ENCODE measurements at places on chromosomes 3 and 15.

- DNase-seq: peak; percentile 69
Measured at GRCh38 chr3:46946856-46947545, 29.5 kb downstream of the CCDC12 start.

- DNase-seq: peak; percentile 15
Measured at GRCh38 chr3:107675233-107675900, 152.6 kb downstream of the BBX start.

GRCh38 chr3:55044486-55044885 lies 116.6 kb upstream of the LRTM1 start:
- DNase-seq: no peak

DNA sequence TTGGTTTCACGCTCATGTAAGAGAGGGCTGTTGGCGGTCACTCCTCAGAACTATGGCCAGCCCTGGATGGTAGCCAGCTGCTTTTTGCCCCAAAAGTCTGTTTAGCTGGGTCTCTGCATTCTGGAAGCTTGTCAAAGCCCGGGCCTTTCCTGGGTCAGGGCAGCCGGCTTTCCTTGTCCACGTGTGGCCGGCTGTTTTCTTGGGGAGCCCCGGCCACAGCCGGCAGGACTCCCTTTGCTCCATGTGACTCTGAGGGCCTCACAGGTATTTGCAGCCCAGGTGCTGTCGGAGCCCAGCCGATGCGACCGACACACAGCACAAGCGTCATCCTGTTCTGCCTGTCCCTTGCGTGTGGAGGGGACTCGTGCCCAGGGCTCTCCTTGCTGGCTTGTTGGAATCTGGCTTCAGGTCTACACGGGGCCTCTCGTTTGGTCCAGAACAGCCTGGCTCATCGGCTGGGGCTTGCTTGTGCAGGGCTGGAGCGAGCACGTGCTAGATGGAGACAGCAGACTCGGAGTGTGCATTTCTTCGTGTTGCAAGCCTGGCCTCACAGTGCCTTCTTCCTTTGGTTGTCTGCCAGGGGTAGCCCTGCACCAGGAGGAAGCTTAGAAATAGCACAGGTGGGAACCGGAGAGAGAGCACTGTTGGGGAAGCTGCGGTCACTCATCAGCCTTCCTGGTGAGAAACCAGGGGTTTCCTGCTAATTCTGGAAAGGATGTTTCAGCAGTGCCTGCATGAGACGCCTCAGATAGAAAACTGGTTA lies 51.5 kb downstream of the PGPEP1L start:
- no peak for DNase-seq

DNA sequence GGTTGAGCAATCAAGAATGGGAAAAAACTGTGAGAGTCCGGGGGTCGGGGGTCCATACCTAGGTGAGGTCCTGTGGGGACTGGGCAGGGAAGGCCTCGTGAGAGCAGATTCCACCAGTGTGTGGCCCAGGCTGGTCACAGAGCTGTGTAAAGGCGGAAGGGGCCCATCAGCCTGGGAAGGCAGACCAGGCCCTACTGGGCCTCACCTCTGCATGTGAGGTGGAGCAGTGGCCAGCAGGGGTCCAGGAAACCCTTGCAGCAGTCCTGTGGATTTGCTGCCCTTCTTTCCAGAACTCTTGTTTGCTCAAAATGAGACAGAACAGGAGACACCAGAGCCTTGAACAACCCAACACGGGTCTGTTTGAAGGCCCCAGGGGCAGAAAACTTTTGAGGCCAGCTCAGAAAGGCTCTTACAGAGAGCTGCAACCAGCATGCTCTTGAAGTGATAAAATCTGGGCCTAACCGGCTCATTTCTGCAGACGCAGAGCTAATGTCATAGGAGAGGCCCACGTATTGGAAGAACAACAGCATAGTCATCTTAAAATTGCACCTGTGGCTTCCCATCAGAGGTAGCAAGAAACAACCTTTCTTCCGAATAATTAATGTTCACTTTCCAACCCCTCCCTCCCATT lies 30.3 kb upstream of the HHATL start:
- DNase-seq: no peak

DNA sequence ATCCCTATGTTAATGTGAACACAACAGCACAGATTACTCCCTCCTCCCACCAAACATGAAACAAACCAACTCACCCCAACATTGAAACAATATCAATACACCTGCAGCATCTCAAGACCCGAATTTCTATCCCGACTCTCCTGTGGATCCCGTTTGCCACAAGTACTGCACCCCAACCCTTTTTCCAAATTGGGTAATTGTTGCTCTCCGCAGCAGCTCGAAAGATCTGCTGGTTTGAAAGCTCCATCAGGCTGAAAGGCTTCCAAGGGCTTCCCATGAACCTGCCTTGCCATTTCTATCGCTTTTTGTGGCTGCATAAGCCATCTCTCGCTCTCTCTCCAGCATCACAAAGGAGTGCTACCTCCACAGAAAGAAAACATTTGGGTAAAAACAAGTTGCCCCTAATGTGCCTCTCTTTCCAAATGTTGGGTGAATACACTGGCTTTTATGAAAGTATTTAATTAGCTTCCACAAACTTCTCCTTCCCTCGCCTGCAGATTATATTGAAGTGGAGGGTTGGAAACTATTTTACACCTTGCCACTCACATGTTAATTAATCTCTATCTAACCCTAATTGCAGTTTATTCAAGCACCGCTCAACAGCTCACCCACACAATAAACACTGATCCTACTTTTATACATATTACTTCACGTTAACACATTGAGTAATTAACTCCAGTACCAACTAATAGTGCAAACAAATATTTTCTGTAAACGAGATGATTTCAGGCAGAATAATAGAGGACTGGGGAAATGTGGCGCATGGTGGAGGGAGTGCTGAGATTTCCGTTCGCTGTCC lies 2.5 kb upstream of the FEZF2 start:
- DNase-seq: no peak

DNA sequence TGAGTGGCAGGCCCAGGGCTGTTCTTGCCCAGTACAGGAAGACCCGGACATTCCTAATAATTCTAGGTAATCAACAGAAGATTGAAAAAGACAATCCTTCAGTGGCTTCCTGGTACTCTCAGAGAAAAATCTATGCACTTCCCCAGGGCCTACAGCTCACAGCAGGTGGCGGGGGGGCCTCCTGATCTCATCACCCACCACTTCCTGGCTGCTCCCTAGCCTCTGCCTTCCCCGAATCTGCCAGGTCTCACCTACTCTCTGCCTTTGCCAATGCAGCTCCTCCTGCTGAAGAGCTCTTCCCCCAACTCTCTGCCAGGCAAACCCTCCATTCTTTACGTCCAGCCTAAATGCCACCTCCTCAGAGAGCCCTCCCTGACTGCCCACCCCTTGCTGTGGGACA lies 37.5 kb downstream of the EHD4 start:
- DNase-seq: peak; percentile 76

GRCh38 chr3:157294491-157294890 lies 134.5 kb upstream of the CCNL1 start:
- DNase-seq: no peak

- no peak for DNase-seq
Measured at GRCh38 chr3:141575879-141576743, 89.3 kb downstream of the RASA2 start.

GRCh38 chr3:112634786-112635541 lies 6.0 kb downstream of the CCDC80 start:
- no peak for DNase-seq

DNA sequence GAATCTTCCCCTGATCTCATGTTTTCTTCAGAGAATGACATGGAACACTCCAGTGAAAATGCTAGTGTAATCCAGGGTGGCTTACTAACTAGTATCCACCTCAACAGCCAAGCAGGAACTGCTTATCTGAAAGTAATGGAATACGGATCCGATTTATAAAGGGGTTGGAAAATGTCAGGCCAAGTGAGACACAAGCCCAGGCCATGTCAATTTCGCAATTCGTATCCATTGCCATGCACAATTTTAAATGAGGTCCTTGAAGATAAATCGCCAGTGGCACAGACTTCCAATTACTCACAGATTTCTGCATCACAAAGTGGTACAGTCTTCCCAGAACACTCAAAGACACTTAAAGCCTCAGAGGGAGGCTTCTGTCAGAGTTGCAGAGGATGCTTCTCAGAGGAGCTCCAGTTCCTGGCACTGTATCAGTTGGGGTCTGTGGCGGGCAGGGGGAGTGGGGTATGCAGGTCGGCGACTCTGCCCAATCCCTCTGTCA lies 16.5 kb upstream of the FAM240A start:
- DNase-seq: no peak

DNA sequence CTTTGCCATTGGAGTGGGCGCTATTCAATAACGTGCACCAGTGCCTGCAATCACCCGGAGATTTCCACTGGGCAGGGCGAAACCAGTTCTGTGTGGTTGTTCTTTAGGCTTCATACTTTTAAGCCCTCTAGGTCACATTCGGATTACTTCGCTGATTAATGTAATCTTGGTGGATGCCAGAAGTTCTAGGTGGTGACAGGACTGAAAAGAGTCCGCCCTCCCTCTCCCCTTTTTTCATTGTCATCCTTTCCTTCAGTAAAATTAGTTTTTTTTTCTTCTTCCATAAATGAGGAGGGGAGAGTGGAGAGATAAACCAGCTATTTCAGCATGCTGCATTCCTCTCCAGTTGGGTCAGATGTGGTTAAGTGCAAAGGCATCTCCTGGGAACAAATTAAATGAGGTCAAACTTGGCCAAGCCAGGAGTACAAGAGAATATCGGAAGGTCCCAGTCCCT lies 2.3 kb upstream of the SLC2A2 start:
- DNase-seq: no peak

GRCh38 chr15:59237119-59237855 lies 30.6 kb downstream of the LDHAL6B start:
- DNase-seq: no peak

- DNase-seq: peak; percentile 60
Measured at GRCh38 chr15:68550498-68551295, 28.1 kb upstream of the CORO2B start.

GRCh38 chr3:136664771-136665170 lies 87.4 kb downstream of the STAG1 start:
- no peak for DNase-seq

DNA sequence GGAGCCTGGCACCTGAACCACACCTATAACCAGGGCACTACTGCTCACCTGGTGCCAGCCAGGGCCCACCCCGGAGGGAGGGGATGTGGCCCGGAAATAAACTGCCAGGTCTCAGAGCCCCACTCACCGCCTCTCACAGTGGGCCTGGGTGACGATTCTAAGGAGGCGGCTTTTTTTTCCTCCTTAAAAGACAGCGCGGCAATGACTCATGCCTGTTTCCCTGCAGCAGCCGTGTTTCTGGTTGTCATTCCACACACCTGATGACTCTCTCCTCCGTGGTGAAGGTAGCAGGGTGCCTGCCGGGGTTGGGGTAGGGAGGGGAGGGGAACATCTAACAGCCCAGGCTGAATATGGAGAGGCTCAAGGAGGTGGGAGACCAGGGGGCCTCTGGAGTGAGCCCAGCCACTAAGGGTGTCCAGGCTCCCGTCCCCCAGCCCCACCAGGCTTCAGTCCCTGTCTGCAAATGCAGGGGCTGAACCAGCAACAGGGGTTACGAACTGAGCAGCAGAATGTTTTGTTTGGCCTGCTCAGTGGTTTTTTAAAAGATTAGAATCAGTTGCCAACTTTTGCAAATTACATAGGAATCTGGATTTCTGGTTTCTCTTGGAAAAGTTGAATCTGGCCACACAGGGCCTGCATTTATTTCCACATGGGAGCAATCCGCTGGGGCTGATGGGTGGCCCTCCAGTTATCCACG lies 127.3 kb upstream of the LINGO1 start:
- no peak for DNase-seq

- no peak for DNase-seq
Measured at GRCh38 chr3:43294975-43295374, 8.6 kb downstream of the SNRK start.

- DNase-seq: no peak
Measured at GRCh38 chr3:194105292-194105691, 30.7 kb upstream of the HES1 start.

Measured in CD4-positive, alpha-beta T cell treated with Interleukin-1 beta for 1 hour (primary cell).